ENCODE measurements at places on chromosomes 2 and 18. TPM values are rescaled to one million over a fixed set of nuclear protein-coding genes. Genes with fewer than 3 reads are reported as not detected.

DNA sequence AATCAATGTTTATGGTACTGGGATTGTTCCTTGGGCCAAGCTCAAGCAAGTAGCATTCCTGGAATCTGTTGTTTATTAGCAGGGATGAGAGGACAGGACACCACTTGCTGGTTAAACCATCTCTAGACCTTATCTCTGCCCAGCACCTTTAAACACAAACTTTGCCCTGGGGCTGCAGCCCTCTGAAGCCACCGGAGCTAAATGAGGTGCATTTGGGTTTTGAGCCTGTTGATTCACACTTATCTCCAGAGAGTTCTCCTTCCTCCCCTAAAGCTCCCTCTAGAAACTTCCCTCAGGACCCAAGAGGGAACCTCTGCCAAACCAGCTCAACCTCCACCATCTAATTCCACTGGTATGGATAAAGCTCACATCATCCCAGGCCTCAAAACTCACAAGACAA lies 94.8 kb upstream of the EPAS1 start:
- H3K4me3 ChIP-seq: no peak overlapping the region
- H3K36me3 ChIP-seq: no peaks in the 10 kb centered on the region
- H3K4me1 ChIP-seq: peaks cover 7% of the 10 kb centered on the region
- DNase-seq: no peak

The PPP3R1 gene
- 25.8 TPM for total RNA-seq

DNA sequence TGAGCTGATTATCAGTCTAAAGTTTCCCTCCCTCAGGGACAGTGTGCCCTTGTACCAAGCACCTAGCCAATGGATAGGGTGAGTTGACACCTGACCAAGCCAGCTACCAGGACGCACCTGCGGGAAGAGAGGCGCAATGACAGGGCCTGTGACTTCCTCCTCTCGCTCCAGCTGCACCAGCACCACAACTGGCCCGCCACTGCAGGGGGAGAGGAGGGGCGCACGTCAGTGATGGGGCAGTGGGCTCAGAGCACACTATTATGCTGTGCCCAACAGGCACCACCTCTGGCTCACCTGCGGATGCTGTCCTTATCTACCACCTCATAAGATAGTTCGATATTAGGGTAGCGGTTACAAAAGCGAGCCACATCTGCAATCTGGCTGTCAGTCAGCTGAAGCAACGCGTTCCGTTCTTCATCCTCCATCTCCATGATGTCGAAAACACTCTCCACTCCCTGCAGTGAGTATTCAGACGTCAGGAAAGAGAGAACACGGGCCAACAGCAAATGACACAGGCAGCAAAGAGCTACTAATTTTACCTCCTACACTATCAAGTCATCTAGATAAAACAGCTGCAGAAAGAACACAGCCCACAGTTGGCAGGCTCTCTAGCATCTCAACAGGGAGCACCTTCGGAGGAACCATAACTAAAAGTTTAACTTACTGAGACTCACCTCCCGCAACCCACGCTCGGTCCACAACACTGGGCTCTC lies 10.9 kb downstream of the CIAO1 start:
- H3K27ac ChIP-seq: no peak overlapping the region
- H3K36me3 ChIP-seq: peaks cover 100% of the 10 kb centered on the region
- no peak for DNase-seq
- no peak overlapping the region for H3K4me3 ChIP-seq

DNA sequence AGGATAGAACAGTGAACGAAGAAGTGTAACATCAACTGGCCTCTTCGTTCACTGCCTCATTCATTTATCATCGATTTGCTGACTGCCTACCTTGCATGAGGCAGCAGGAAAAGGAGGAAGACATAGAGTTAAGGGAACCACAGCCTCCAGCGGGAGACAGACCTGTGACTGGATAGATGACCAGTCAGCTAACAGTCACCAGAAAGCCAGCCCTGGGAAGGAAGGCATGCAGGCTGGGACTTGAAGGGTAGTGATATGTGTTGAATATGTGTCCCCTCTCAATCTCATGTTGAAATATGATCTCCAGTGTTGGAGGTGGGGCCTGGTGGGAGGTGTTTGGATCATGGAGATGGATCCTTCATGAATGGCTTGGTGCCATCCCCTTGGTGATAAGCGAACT lies 58.3 kb downstream of the CTIF start:
- H3K4me1 ChIP-seq: no peaks in the 10 kb centered on the region
- H3K36me3 ChIP-seq: no peaks in the 10 kb centered on the region
- no peak overlapping the region for H3K4me3 ChIP-seq
- no peak overlapping the region for H3K27ac ChIP-seq
- no peaks in the 10 kb centered on the region for H3K27me3 ChIP-seq
- no peak for DNase-seq

GRCh38 chr2:128552806-128553551 lies 234.3 kb upstream of the HS6ST1 start:
- no peaks in the 10 kb centered on the region for H3K4me1 ChIP-seq
- no peak overlapping the region for H3K27ac ChIP-seq
- no peak overlapping the region for H3K4me3 ChIP-seq
- DNase-seq: no peak
- H3K27me3 ChIP-seq: no peaks in the 10 kb centered on the region
